Activated CD4-positive, alpha-beta memory T cell treated with anti-CD3 and anti-CD28 coated beads for 36 hours (primary cell): ENCODE measurements at places on chromosomes 3 and 15. TPM values are rescaled to one million over a fixed set of nuclear protein-coding genes. Genes with fewer than 3 reads are reported as not detected.
A peak's percentile ranks its signal among the peaks of the same experiment; 100 is the strongest.

DNA sequence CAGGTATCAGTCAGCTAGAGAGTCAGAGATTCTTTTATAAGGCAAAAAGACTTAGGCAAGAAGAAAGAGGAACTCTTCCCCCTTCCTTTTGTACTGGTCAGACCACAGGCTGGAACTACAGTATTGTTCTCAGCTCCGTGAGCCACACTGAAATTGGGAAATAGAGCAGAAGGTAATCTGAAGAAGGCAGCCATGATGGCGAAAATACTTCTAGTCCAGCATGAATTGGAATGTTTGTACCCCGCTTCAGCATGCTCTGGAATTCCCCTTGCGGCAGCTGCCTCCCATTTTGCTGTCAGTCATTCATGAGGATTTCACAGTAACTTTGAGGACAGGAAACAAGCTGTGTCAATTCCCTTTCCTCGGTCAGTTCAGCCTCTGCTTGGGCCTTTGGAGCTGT is 96.2 kb downstream of the CORO2B start:
- DNase-seq: no peak

CEP19 gene
- 6.5 TPM for total RNA-seq

TMEM108 gene
- total RNA-seq: not detected

DNA sequence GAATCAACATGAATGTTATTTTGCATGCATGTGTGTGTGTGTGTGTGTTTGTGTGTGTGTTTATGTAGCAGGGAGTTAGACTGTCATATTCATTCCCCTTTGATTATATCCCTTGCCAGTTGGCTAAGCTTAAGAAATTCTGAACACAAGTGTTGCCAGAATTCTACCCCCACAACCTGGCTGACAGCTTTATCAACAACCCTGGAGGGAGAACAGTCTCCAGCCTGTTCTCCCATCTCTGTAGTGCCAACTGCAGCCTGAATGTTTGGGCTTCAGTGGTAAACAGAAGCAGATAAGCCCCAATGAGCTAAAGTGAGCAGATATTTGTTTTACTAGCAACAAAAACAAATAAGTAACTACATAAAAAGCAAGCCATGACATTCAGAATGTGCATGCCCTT is 162.6 kb upstream of the ABI3BP start:
- no peak for DNase-seq

IL17RC gene
- 0.40 TPM for total RNA-seq

DNA sequence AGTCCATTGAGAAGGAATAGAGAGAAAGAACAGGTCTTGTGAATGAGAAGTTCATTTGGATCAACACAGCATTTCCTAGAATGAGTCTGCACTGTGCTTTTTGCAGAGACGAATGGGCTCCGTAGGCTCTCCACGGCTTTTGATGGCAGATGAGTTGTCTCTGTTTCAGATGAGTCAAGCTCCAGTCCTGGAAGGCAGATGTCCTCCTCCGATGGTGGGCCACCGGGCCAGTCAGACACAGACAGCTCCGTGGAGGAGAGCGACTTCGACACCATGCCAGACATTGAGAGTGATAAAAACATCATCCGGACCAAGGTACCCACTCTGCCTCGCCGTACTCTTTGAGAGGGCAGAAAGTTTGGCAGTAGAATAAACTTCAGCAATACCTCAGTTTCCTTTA is 70.5 kb downstream of the SIDT1 start:
- DNase-seq: no peak

ACKR2 gene
- total RNA-seq: 0.74 TPM

GRCh38 chr15:35293353-35294130 is 208.4 kb upstream of the NANOGP8 start:
- DNase-seq: no peak

GRCh38 chr3:25804676-25805075 is 14.8 kb downstream of the OXSM start:
- DNase-seq: no peak

CKMT1A gene
- 0.33 TPM for total RNA-seq

DNA sequence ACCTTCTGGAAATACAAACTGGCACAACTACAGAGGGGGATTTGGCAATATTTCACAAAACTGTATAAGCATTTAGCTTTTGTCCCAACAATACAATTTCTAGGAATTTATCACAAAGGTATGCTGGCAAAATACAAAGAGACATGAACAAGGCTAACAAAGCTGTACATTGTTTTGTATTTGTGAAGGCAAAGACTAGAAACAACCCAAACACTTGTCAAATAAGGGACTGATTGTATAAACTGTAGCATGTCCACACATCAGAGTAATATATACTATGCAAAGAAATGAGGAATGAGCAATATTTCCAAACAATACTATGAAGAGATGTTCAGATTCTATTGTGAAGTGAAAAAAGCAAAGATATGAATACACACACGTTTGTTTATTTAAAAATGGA is 26.4 kb downstream of the CP start:
- no peak for DNase-seq

STRIT1 gene
- total RNA-seq: not detected

FANCD2OS gene
- not detected for total RNA-seq

DNA sequence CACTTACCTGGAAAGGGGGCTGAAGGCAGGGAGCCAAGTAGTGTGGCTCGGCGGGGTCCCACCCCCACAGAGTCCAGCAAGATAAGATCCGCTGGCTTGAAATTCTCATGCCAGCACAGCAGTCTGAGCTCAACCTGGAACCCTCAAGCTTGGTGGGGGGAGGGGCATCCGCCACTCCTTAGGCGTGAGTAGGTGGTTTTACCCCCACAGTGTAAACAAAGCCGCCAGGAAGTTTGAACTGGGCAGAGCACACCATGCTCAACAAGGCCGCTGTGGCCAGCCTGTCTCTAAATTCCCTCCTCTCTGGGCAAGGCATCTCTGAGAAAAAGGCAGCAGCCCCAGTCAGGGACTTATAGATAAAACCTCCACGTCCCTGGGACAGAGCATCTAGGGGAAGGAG is 156.3 kb downstream of the KBTBD8 start:
- no peak for DNase-seq

GRCh38 chr15:59532770-59533379 is 78.7 kb upstream of the GCNT3 start:
- DNase-seq: peak; percentile 42

DNA sequence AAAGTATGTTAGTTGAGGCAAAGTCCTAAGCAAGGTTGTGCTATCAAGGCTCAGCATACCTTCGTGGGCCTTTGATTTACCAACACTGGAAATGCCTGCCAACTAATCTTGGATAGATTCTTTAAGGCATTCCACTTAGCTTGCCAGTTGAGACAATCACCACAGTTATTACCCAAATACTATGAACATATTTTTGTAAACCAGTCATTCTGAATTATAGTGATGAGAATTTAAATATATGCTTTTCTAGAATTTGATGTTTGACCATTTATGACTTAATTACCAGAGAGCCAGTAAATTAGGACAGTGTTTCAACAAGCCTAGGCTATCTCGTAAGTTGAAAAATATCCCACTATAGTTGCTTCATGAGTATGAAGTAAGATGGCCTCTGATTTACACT is 15.5 kb downstream of the TRIM59 start:
- no peak for DNase-seq

WNT5A gene
- not detected for total RNA-seq

GRCh38 chr3:185280572-185281365 is 26.9 kb upstream of the EHHADH start:
- DNase-seq: no peak

C3orf49 gene
- not detected for total RNA-seq

- DNase-seq: no peak
Measured at GRCh38 chr3:72628065-72628464, 220.2 kb downstream of the SHQ1 start.

DNA sequence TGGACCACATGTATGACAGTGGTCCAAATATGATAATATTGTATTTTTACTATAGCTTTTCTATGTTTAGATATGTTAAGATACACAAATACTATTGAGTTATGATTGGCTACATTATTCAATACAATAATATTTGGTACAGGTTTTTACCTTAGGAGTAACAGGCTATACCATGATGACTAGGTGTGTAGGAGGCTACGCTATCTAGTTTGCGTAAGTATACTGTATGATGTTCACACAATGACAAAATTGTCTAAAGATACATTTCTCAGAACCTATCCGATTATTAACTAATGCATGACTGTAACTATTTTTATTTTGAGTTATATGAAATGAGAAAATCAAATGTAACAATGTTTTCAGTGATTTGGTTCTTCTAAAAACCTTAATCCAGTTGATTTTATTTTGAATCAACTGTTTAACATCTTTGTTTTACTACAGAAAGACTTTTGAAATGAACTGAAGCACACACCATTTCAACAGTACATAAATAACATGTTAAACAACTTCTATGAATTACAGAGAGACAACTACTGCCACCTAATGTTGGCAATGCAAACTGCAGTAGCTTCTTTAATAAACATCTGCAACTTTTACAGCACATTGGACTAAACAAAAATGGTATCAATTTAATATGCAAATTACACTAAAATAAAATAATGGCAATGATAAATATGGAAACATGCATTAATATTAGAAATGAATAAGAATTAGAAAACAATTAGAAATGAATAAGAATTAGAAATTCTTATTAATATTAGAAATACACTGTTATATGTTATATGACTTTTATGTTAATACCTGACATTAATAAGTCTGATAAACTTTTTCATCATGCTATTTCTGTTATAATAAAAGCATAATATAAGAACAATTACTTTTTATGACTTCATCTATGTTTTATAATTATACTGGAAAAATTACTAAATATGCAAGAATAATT is 255.7 kb downstream of the MBNL1 start:
- DNase-seq: no peak

DNA sequence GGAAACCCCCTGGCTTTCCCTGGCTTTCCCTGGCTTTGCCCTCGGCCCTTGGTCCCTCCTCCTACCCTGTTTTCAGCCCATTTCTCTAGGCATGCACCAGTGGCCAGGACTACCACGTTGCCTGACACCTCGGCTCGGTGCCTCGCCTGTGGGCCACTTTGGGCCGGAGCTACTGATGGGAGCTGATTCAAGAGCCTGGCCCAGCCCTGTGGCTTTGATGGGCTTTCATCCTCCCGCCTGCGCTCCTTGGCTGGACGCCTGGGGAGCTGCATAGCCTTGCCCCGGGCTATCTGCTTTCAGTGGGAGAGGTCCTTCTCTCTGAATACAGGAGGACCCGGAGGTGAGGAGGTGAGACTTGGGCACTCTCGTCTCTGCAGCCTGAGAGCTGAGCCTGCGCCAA is 192.7 kb upstream of the HES1 start:
- no peak for DNase-seq

DNA sequence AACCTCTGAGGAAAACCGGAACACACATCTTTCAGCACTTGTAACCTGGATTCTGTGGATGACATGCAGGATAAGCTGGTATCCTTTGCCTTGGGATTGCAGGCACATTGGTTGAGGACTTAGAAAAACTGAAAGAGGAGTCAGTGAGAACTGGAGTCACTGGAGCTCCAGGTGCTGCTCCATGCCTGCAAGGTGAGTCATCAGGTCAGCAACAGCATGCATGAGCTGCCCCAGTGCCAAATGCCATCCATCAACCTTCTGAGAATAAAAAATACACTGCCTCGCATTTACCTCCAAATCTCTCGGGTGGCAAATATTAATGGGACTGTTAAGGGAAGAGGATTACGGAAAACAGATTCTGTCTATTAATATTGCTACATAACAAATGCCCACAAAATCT is 729.1 kb downstream of the NTRK3 start:
- DNase-seq: no peak

DNA sequence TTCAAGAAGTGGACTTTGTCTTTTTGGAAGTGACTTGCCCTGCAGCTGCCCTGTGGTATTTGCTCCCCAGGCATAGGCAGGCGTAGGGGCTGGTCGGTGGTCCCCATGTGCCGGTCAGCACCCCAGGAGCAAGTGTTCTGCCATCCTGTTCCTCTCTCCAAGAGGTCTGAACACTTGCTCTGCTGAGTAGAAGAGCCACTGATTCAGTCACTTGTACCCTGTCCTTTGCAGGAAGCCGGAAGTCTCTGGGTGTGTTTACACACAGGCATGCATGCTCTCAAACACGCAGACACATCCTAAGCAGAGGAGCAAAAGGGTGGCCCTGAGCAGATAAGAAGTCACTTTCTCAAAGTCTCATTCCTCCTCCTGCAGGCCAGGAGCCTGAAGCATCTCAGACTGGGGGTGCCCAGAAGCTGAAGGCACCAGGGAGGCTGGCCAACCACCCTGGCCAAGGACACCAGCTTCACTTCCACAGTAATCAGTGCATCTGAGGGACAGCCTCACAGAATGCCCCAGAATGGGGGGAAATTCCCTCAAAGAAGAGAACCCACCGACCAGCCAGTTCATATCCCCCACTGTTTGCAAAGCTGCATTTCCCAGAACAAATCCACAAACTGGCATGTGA is 88.7 kb upstream of the POMGNT2 start:
- DNase-seq: peak; percentile 56

- no peak for DNase-seq
Measured at GRCh38 chr3:11601446-11602238, 42.1 kb downstream of the VGLL4 start.

CHL1 gene
- total RNA-seq: not detected

- DNase-seq: no peak
Measured at GRCh38 chr3:128845119-128845777, 34.2 kb upstream of the ACAD9 start.

DNA sequence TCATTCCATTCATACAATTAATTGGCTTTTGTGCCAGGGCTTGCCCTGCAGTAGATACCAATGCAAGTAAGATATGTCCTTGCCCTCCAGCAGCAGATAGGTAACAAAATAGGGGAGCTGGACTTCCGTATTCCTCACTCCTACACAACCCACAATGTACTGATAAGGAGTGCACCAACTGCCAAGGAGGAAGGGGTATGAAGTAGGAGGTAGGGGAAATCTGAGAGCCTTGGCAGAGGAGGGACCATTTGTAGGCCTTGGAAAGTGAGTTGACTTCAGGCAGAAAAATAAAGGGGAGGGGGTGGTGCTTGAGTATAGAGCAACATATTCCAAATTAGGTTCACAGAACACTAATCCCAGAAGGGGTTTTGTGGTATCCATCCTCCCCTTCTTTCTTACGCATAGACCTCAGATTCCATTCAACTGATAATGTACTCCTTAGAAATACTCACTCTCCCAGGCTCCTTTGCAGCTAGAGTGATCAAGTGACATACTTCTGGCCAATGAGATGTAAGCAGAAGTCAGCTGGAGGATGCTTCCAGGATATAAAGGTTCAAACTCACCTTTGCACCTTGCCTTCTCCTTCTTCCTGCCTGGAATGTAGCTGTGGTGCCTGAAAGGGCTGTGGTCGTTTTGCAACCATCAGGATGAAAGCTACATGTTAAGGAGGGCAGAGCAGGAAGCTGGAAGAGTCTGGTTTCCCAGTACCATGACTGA is 127.1 kb upstream of the SMAD3 start:
- no peak for DNase-seq

- no peak for DNase-seq
Measured at GRCh38 chr3:164458986-164459385, 619.3 kb downstream of the SI start.

MYNN gene
- total RNA-seq: 12.8 TPM

GRCh38 chr15:70532531-70533186 is 230.7 kb downstream of the UACA start:
- DNase-seq: no peak

GRCh38 chr15:74423431-74424257 is 10.1 kb downstream of the SEMA7A start:
- DNase-seq: no peak

HES1 gene
- 1.00 TPM for total RNA-seq

- no peak for DNase-seq
Measured at GRCh38 chr3:16912400-16913263, 27.9 kb downstream of the PLCL2 start.

MCTP2 gene
- 41.7 TPM for total RNA-seq
